ENCODE measurements at places on chromosomes 13 and 19.
A peak's percentile ranks its signal among the peaks of the same experiment; 100 is the strongest.

- DNase-seq: no peak
Observed at GRCh38 chr19:11364296-11364904, 9.2 kb downstream of the PLPPR2 start.

DNA sequence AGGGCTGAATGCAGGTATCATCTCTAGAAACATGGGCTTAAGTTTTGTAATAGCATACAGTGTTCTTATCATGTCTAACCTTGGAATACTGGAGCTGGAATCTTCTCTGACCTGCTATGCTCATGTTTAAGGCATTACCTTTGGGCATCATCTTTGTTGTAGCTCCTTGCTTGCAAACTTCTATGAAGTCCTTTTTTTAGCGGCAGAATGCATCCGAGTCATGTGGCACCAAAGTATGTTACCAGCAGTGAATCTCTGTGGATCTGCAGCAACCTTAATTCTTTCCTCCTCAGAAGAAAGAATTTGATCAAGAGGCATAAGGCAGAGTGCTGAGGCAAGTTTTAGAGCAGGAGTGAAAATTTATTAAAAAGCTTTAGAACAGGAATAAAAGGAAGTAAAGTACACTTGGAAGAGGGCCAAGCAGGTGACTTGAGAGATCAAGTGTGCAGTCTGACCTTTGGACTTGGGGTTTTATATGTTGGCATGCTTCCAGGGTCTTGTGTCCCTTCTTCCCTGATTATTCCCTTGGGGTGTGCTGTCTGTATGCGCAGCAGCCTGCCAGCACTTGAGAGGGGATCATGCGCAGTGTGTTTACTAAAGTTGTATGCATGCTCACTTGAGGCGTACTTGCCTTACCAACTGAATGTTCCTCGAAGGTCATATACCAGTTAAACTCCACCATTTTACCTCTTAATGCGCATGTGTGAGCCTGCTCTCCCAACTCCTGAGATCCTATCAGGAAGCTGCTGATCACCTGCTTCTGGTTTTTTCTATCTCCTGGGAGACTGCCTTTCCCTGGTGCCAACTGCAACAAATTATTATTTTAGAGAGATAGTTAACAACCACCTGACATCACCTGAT, 115.5 kb downstream of the LACC1 start:
- no peak for DNase-seq

DNA sequence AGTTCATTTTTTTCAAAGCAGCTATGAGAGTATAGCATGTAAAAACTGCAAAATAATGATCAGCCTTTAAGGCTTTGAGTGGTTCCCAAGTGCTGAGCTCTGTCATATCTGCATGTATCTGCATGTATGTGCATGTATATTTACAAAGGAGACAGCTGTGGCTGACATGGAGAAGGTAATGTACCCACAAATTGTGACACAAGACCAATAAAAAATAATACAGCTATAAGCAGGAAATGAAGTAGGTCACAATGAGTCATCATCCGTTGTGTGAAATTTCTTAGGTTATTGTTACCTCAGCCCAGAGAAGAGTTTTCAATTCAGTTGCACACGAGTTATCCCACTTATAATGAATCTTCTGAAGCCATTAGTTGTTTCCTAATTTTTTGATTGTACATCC, 60.9 kb upstream of the MED4 start:
- DNase-seq: no peak

DNA sequence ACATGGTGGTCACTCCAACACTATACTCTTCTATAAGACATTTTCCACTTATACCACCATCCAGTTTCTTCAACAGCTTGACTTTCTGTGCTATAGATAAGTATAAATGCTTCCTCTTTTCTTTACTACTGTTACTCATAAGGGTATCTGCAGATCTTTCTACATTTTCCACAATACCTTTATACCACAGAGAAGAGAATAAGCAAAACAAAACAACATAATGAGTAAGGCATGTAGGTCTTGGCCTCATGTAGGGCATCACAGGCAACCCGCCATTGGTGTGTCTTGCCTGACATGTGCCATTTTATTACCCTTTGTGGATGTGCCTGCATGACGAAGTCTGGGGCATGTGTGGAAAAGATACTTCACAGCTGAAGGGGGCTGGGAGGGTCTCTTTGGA, 265.3 kb upstream of the STARD13 start:
- DNase-seq: no peak

DNA sequence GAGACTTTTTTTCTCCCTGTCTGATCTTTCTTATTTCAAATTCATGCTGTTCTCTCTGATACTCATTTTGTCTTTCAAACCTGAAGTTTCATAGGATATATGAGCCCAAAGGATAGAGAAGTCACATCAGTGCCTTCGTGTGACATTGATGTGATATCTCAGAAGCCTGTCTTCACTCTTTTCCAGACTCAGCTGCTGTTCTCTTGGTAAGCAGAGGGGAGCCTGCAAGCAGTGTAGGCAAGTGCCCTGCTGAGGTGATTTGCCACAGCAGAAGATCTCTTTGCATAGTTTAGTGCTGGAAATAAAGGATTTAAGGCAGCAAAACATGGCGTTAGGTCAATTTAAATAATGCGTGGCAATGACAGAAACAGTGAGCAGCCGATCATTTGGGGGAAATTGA, 346.7 kb downstream of the ITGBL1 start:
- DNase-seq: no peak

DNA sequence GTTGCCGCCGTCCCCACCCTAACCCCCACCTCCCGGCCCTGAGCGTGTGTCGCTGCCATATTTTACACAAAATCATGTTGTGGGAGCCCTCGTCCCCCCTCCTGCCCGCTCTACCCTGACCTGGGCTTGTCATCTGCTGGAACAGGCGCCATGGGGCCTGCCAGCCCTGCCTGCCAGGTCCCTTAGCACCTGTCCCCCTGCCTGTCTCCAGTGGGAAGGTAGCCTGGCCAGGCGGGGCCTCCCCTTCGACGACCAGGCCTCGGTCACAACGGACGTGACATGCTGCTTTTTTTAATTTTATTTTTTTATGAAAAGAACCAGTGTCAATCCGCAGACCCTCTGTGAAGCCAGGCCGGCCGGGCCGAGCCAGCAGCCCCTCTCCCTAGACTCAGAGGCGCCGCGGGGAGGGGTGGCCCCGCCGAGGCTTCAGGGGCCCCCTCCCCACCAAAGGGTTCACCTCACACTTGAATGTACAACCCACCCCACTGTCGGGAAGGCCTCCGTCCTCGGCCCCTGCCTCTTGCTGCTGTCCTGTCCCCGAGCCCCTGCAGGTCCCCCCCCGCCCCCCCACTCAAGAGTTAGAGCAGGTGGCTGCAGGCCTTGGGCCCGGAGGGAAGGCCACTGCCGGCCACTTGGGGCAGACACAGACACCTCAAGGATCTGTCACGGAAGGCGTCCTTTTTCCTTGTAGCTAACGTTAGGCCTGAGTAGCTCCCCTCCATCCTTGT, 6.4 kb downstream of the YIPF2 start:
- DNase-seq: no peak

DNA sequence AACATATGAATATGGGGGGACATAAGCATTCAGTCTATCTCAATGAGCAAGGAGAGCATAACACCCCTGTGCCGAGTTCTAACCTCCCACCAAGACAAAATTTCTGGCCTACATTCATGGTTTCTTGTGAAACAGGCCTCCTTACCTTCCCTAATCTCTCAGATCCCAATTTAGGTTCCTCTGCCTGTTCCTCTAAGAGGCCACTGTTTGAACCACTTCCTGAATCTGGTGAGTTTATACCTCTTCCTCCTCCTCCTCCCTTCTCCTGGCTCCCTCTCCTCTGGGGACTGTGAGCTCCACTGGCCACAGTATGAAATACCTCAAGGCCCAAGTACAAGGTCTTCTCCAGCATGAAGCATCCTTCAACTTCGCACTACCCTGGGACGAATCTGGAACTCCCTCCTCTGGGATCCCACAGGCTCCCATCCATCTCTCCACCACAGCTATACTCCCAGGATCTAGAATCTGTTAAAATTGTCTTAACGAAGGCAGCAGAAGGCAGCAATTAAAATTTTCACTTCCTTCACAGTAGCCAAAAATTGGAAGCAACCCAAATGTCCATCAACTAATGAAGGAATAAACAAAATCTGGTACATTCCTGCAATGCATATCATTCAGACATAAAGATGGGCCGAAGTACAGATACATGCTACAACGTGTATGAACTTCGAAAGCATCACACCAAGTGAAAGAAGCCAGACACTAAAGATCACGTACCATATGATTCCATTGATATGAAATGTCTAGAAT, 7.8 kb upstream of the SIGLECL1 start:
- no peak for DNase-seq

DNA sequence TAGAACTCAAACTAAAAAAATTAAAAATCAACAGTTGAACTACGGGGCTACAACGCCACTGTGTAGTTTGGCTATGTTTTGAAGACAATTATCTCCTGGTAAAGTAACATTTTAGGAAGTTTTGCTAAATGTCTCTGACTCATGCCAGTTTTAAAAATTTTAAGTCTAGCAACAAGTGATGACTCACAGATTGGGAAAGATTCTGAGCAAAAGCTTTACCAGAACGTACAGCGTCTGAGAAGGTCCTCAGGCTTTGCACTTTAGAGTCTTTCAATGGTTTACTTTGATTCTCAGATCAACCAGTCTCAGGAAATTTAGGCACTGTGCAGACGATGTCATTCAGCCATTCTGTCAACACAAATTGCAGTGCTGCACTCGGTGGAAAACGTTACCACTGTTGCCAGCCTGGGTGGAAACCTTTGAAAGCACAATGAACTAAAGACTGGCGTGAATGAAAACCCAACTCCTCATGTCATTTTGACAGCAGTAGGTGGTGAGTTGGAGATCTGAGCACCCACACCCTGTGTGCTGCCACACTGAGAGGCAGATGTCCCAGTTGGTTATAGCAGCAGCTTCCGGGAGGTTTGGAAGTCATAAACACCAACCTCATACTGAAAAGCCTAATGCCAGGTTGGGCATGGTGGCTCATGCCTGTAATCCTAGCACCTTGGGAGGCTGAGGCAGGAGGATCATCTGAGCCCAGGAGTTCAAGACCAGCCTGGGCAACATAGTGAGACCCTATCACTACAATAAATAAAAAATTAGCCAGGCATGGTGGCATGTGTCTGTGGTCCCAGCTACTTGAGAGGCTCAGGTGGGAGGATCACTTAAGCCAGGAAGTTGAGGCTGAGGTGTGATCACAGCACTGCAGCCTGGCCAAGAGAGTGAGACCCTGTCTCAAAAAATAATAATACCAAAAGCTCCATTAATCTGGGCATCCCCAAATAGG, 6.3 kb upstream of the WTIP start:
- DNase-seq: peak; percentile 14

DNA sequence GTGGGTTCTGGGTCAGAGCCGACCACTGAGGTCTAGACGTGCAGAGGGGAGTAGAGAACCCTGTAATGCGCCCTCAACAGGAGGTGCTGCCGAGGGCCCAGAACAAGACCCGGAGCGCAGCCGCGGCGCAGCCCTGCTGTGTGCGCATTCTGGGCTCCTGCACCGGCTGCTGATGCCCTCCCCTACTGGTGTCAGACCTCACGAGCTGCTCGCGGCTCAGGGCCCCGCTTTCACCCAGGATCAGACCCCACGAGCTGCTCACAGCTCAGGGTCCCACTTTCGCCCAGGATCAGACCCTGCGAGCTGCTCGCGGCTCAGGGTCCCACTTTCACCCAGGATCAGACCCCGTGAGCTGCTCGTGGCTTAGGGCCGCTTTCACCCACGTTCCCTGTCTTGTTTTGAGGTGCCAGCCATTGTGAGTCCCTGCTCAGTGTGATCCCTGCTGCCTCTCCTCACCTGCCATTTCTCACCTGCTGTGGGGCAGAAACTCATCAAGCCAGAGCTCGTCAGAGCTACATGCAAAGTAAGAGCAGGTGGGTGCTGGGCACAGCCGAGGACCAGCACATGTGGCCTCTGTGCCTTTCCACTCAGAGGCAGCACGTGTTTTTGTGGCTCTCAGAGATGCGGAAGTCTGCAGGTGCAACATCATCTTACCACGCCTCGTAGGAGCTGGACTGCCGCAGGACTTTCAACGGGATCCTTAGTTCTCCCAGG, 47.0 kb upstream of the C13orf46 start:
- no peak for DNase-seq

DNA sequence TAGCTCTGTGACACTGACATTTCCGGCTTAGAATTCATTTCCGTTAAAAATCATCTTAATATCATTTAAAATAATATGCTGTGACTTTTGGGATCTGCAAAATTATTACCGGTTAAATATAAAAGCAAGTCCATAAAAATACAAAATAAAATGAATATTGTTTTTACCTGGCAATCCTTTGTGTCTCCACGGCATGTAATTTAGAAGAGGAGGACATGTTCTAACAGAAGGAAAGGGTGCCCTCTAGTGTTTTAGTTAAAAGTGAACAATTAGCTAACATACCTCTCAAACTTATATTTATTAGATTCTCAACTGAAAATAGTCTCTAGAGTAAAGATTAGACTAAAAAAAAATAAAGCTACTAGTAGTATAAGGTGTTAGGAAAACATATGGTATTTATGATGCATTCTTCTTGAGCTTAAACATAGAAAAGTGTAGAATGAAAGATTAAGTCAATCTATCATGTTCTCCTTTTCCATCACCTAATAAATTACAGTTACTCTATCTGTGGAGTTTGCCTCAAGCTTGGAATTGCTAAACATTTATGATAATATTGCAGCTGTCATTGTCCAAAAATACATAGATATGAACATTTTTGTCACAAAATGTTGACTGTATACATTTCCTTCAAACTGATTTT, 676.7 kb upstream of the SPRY2 start:
- DNase-seq: no peak

DNA sequence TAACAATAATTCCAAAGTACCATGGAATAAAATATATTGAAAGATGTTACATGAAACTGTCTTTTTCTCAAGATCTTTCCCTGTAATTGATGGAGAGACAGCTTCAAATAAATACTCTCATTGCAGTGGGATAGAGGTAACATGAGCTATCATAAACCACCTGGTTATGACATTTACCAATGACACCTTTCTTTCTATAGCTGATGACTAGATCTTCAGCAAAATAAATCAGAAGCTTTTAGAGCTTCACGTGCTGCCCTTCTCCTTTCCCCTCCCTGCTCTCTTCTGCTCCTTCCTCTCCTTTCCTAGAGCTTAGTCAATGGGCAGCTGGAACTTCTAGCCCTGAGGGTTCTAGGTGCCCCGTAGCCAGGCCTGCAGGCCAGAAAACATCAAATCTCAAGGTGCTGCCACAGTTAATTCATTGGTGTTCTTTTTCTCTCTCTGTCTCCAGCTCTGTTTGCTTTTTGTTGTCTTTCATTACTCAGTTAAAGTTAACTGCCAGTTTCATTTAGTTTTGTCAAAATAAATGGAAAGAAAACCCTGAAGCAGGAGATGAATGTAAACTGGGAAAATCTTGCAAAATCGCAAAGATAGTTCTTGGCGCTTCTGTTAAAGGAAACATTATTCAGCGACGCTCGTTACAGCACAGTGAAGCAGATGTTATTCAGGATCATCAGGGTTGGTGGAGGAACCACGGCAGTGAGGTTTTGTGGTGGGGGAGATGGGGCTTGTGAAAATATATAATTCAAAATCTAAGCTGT, 8.3 kb upstream of the METTL21C start:
- no peak for DNase-seq
